ENCODE measurements at places on chromosomes 4 and X.

GRCh38 chr4:4875147-4875546 lies 15.7 kb downstream of the MSX1 start:
- DNase-seq: no peak

- DNase-seq: no peak
Observed at GRCh38 chr4:155611501-155611900, 55.1 kb upstream of the GUCY1A1 start.

DNA sequence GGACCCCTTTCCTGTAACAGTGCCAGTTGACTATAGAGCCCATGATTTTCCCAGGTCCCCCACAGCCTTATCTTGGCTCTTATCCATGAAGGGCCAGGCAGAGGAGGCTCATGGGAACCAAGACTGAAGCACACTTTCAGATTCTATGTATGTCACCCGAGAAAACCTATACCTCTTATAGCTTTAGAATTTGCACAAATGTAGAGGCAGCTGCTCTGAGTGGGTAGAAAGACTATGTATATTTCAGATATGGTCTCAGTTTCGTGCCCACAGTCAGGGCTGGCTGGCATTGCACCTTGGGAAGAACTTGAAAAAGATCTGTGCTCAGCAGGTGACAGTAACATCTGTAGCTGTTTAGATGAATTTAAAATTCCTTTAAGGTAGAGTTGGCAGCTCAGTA lies 8.3 kb upstream of the LNX1 start:
- no peak for DNase-seq

DNA sequence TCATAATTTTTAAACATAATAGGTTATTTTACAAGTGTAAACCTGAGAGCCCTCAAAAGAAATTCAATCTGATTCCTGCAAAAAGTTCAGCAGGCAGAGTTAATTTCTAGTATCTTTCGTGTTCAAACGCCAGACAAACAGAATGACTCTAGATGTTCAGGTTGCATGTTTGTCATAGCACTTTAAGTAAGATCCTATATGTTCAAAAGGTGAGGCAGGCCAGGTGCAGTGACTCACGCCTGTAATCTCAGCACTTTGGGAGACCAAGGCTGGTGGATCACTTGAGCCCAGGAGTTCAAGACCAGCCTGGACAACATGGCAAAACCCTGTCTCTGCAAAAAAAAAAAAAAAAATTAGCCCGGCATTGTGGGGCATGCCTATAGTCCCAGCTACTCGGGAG lies 1.1 kb upstream of the RASSF6 start:
- no peak for DNase-seq

DNA sequence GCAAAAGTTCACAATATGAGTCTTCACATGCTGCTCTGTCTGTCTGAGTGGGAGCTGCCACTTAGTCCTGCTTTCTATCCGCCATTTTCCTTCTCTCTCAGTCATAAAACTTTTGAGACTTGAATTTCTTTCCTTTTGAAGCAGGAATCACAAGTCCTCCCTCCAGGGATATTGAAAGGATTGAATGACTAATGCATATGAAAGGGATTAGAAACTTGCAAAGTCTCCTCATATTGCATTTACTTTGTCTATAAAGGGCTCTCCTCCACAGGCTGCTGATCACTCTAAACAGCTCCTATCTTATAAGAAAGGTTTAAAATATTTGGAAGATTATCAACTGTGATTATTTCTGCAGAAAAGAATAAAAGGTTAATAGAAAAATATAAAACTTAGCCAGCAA lies 879.1 kb downstream of the ARAP2 start:
- DNase-seq: no peak

DNA sequence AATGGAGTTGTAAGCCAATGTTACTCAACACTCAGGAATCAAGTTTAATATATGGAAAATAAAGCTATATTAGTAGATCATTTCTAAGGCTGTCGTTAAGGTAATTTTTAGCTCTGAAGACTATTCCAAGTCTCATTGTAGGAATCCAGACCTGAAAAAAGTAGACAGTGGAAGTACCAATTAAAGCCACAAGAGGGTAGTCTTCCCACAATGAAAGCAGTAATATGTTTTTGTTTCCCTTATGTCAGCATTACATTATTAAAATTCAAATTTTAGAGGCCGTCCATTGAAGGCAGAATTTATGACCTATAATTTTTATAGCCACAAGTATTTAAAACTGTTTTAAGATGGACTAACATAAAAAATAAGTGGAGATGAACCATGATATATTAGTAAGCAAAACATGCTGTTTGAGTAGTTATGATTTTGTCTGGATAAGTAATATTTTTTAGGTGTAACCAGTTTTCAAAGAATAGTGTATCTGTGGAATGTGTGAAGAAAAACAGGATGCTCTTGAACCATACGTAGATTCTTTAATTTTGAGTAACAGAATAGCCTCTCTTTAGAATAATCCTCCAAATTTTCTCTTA lies 372.6 kb upstream of the TECRL start:
- peak; percentile 48 for DNase-seq

- no peak for DNase-seq
Observed at GRCh38 chr4:42330002-42330592, 67.2 kb upstream of the SHISA3 start.

- no peak for DNase-seq
Observed at GRCh38 chr4:153325558-153325957, 18.9 kb upstream of the MND1 start.

GRCh38 chr4:39042366-39042765 lies 10.2 kb upstream of the TMEM156 start:
- DNase-seq: no peak

DNA sequence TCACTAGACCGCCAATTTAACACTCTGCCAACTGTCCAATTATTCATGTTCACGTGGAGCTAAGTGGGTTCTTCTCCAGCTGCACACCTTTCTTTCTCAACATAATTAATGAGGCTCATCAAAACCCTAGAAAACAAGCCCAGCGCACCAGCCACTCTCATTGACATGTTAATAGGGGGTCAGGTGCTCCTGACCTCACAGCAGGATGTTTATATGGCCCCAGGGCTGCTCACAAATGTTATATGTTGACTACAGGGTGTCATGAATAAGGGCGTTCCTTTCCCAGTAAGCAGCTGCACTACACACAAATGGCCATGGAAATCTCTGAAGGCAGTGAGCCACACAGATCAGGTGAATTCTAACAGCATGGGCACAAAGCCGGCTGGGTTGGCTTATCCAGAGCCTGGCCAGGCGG lies 209.8 kb downstream of the MGST2 start:
- no peak for DNase-seq
